ENCODE measurements at places on chromosomes 11 and 22. TPM values are rescaled to one million over a fixed set of nuclear protein-coding genes. Genes with fewer than 3 reads are reported as not detected.

The DYNC2H1 gene
- 4.9 TPM for total RNA-seq

- DNase-seq = no peak
Measured at GRCh38 chr11:11552529-11553087, 69.2 kb downstream of the GALNT18 start.

GRCh38 chr11:82810326-82810725 is 76.7 kb upstream of the FAM181B start:
- DNase-seq = no peak

GRCh38 chr22:29517215-29517908 is 36.2 kb downstream of the THOC5 start:
- no peak for DNase-seq

- DNase-seq = no peak
Measured at GRCh38 chr11:35461917-35462538, 42.7 kb upstream of the SLC1A2 start.

- DNase-seq = no peak
Measured at GRCh38 chr22:29184849-29185490, 20.7 kb upstream of the EMID1 start.
